ENCODE measurements at places on chromosomes 7 and 10. TPM values are rescaled to one million over a fixed set of nuclear protein-coding genes. Genes with fewer than 3 reads are reported as not detected.

DNA sequence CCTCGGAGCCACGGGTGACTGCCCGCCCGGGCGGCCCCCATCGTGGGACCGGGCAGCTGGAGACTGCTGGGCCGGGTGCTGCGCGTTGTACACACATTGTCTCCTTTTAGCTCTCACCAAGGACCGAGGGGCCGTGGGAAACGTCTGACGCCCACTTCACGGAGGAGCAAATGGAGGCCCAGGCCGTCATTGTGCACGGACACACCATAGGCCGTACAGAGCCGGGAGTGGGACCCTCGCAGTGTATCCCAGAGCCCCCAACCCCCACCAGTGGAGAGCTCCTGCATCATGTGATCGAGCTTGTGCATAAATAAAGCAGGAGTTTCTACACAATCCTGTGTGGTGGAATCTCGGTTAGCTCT, 722 bp downstream of the DENND10 start:
- H3K4me3 ChIP-seq = peak overlapping the region; percentile 68
- H3K36me3 ChIP-seq = peaks cover 22% of the 10 kb centered on the region
- peaks cover 3% of the 10 kb centered on the region for H3K4me1 ChIP-seq
- no peak overlapping the region for H3K27ac ChIP-seq

DNA sequence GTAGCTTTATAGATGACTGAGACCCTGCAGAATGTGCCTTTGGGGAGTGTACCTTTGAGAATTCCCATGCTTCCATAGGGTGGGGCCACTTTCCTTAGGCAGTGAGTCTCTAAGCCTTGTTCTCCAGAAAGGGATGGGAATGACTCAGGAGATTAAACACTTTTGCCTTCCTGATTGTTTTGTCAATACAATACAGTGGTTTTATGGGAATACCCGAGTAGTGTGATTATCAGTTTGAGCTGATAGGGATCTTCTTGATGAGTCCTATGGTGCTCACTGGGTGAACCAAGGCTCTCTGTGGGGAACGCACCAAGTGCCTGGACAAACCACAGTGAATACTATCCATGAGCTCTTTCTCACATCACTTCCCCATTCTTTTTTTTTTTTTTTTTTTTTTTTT, 6.3 kb downstream of the MYOF start:
- H3K4me3 ChIP-seq = no peak overlapping the region
- H3K4me1 ChIP-seq = peaks cover 3% of the 10 kb centered on the region
- no peak for DNase-seq
- H3K27me3 ChIP-seq = no peaks in the 10 kb centered on the region
- no peak overlapping the region for H3K27ac ChIP-seq
- no peaks in the 10 kb centered on the region for H3K36me3 ChIP-seq

DNA sequence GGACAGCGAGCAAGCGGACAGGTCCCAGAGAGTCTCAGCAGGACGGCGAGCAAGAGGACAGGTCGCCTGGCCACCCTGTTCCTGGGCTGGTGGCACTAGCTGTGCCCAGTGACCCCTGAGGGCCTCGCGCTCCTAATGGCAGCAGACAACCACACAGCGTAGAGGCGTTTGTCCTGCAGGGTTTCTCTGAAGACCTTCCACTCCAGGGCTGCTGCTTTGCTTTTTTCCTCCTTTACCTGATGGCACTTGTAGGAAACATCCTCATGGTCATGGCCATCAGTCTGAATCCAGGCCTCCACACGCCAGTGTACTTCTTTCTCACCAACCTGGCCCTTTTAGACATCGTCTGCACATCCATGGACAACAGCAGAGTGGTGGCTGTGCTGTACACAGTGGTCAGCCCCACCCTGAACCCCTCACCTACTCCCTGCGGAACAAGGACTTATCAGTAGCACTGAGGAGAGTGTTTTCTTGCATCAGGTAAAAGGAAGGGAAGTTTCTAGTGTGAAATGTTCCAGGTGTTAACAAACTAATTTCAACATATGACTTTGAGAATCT, 27.4 kb downstream of the SCART1 start:
- no peaks in the 10 kb centered on the region for H3K36me3 ChIP-seq
- no peak overlapping the region for H3K4me3 ChIP-seq
- H3K4me1 ChIP-seq = no peaks in the 10 kb centered on the region

- peak; percentile 17 for DNase-seq
- H3K4me3 ChIP-seq = no peak overlapping the region
- H3K27ac ChIP-seq = no peak overlapping the region
Observed at GRCh38 chr10:14397066-14397465, 66.3 kb upstream of the FRMD4A start.

DNA sequence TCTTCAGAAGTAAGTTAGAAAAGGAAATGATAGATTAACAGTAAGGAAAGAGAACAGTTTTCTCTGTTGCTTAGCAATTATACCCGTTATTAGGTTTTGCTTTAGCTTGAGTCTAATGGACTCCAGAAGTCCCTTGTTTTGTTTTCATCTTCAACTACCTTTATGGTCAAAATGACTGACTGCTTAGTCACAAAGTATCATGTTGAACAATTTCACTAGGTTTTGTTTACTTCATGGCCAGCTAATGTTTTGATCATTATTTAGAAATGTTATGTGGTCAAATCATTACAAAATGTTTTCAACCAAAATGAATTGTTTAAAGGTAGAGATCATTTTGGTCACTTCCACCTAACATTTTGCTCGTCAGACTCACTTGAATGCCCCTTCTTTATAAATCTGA, 1.9 kb downstream of the UBN2 start:
- H3K27ac ChIP-seq = no peak overlapping the region
- H3K36me3 ChIP-seq = peaks cover 10% of the 10 kb centered on the region
- peak overlapping the region; percentile 95 for H3K4me3 ChIP-seq
- no peaks in the 10 kb centered on the region for H3K27me3 ChIP-seq

DNA sequence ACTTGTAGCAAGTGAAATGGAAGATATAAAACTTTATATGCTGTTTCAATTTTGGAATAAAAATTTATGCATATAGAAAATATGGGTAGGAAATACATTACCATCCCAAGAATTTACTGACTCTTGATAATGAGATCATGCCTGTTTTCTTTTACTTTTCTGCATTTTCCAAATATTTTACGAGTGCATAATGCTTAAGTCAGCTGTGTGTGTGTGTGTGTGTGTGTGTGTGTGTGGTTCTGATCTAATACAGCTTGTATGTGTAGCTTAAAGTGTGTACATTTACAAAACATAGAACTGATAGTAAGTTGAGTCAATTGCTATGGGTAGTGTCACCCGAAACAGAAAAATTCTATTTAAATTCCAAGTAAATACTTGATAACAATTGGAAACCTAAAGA, 315.9 kb upstream of the LRRN3 start:
- no peaks in the 10 kb centered on the region for H3K27me3 ChIP-seq
- H3K4me3 ChIP-seq = no peak overlapping the region
- DNase-seq = no peak
- no peaks in the 10 kb centered on the region for H3K36me3 ChIP-seq
- no peaks in the 10 kb centered on the region for H3K4me1 ChIP-seq

DNA sequence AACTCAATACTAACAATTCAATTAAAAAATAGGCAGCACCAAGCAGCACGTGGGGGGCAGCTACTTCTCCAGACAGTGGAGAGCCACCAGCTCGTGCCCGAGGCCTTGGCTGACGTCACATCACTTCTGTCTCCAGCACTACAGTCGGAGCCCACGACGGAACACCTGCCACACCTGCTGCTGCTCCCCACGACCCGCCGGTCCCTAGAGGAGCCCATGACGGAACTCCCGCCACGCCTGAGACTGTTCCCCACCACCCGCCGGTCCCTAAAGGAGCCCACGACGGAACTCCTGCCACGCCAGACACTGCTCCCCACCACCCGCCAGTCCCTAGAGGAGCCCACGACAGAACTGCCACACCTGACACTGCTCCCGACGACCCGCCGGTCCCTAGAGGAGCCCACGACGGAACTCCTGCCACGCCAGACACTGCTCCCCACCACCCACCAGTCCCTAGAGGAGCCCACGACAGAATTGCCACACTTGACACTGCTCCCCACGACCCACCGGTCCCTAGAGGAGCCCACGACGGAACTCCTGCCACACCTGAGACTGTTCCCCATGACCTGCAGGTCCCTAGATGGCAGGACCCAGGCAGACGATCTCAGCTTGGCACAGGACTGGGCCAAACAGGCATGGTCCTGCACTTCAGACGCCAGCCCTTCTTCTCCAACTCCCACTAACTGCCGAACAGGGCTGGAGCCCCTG, 258.0 kb downstream of the ELFN1 start:
- no peak overlapping the region for H3K4me3 ChIP-seq
- no peaks in the 10 kb centered on the region for H3K36me3 ChIP-seq
- no peak overlapping the region for H3K27ac ChIP-seq
- H3K27me3 ChIP-seq = no peaks in the 10 kb centered on the region
- no peaks in the 10 kb centered on the region for H3K4me1 ChIP-seq

DNA sequence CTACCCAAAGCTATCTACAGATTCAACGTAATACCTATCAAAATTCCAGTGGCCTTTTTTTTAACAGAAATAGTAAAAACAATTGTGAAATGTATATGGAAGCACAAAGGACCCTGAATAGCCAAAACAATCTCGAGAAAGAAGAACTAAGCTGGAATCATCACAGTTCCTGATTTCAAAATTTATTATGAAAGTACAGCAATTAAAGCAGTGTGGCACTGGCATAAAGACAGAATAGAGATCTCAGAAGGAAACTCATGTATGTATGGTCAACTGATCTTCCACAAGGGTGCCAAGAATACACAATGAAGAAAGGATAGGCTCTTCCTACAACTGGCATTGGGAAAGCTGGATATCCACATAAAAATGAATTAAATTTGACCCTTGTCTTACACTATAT, 23.2 kb downstream of the PNLIPRP3 start:
- no peaks in the 10 kb centered on the region for H3K4me1 ChIP-seq
- no peak overlapping the region for H3K4me3 ChIP-seq
- no peak overlapping the region for H3K27ac ChIP-seq
- no peaks in the 10 kb centered on the region for H3K27me3 ChIP-seq
- H3K36me3 ChIP-seq = no peaks in the 10 kb centered on the region
- DNase-seq = no peak

- H3K36me3 ChIP-seq = no peaks in the 10 kb centered on the region
- peaks cover 5% of the 10 kb centered on the region for H3K4me1 ChIP-seq
- no peak for DNase-seq
- H3K4me3 ChIP-seq = no peak overlapping the region
- no peak overlapping the region for H3K27ac ChIP-seq
Observed at GRCh38 chr10:48459270-48460150, 145.4 kb downstream of the ARHGAP22 start.

GRCh38 chr10:30186371-30186875, 127.0 kb upstream of the JCAD start:
- no peaks in the 10 kb centered on the region for H3K36me3 ChIP-seq
- DNase-seq = no peak
- no peak overlapping the region for H3K27ac ChIP-seq
- H3K4me1 ChIP-seq = no peaks in the 10 kb centered on the region
- H3K27me3 ChIP-seq = no peaks in the 10 kb centered on the region
- H3K4me3 ChIP-seq = no peak overlapping the region

DNA sequence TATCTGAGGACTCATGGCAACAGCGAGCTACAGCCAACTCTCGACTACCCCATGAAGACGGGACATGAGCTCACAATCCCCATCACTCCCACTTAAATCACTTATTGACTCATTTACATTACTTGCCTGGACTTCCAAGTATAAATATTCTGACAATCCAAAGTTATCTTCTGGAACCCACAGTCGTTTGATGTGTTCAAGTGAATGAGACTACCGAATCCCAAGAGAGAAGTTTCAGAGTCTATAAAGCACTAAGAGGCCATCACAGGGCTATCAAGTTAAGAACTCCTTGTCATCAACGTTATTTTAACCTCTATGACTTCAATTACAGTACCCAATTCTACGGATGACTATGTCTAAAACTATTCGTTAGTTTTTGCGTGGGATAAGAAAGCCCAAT, 11.5 kb upstream of the ANAPC16 start:
- H3K4me3 ChIP-seq = no peak overlapping the region
- no peak for DNase-seq
- no peaks in the 10 kb centered on the region for H3K4me1 ChIP-seq
- no peaks in the 10 kb centered on the region for H3K36me3 ChIP-seq

GRCh38 chr10:98047009-98047741, 16.8 kb upstream of the CRTAC1 start:
- no peaks in the 10 kb centered on the region for H3K4me1 ChIP-seq
- no peak for DNase-seq
- H3K4me3 ChIP-seq = no peak overlapping the region
- no peaks in the 10 kb centered on the region for H3K27me3 ChIP-seq

DNA sequence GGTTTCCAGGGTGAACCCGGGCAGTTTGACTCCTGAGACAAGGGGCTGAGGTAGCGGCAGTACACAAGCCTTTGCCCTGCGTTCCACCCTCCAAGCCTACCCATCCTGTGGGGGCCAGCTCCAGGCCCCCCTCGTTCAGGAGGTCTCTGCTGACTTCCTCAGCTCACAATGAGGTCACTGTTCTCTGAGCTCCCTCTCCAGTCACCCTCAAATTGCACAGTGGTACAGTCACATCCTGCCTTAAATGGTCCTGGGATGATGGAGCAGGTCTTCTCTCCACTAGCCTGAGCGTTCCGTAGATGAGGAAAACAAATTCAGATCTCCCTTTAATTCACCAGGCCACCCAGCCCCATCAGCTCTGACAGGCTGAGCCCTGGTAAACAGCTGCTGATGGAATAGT, 90.2 kb downstream of the SH3PXD2A start:
- H3K4me1 ChIP-seq = peaks cover 9% of the 10 kb centered on the region
- no peaks in the 10 kb centered on the region for H3K36me3 ChIP-seq
- H3K27ac ChIP-seq = no peak overlapping the region
- H3K4me3 ChIP-seq = no peak overlapping the region

DNA sequence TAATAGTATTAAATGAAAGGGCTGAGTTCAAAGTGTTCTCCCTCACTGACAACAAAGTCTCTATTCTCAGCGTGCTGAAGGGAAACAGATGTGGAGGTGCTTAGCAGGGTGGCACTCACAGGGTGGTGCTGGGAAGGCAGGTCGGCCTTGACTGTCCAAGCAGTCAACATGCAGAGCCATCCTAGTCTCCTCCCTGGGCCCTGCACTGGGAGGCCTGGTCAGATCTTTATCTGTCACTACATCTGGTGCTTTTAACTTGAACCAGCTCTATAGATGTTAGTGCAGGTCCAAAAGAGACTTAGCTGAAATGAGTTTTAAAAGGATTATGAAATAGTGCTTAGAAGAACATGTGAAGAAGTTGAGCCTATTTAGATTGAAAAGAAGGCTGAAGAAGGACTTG, 82.1 kb downstream of the AVL9 start:
- H3K4me3 ChIP-seq = no peak overlapping the region
- H3K36me3 ChIP-seq = peaks cover 8% of the 10 kb centered on the region
- no peaks in the 10 kb centered on the region for H3K27me3 ChIP-seq

DNA sequence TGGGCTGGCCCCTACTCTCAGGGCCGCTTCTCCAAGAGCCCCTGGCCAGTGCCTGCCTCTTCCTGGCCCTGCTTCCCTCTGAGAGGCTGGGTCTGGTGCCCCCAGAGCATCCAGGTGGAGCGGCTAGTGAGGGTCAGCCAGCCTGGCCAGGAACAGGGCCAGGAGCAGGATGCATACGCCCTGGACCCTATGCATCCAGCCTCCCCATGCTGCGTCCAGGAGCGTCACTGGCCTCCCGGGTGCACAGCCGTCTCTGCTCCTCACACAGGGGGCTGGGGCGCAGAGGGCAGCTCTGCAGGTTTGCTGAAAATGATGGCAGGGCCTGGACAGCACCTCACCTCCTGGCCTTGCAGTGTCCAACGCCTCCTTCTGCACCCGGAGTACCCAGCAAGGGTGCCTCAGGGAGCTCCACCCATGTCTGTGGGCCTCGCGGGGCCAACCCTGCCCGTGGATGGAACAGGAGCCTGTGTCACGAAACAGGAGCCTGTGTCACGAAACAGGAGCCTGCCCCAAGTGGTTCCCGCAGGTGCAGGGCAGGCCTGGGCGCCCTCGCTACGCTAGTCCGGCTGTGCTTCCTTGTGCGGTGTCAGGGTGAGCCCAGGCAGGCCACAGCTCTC, 246.2 kb upstream of the PPP2R2D start:
- H3K4me3 ChIP-seq = no peak overlapping the region
- H3K27ac ChIP-seq = no peak overlapping the region
- peaks cover 19% of the 10 kb centered on the region for H3K4me1 ChIP-seq
- H3K36me3 ChIP-seq = no peaks in the 10 kb centered on the region

PDE1C gene
- 0.67 TPM for total RNA-seq

SORBS1 gene
- 36.3 TPM for total RNA-seq

CTBP2 gene
- total RNA-seq = 221 TPM

CTAGE15 gene
- 0.61 TPM for total RNA-seq

Data from H1 (cell line).